ENCODE measurements at places on chromosomes 11 and 22.
A peak's percentile ranks its signal among the peaks of the same experiment; 100 is the strongest.

DNA sequence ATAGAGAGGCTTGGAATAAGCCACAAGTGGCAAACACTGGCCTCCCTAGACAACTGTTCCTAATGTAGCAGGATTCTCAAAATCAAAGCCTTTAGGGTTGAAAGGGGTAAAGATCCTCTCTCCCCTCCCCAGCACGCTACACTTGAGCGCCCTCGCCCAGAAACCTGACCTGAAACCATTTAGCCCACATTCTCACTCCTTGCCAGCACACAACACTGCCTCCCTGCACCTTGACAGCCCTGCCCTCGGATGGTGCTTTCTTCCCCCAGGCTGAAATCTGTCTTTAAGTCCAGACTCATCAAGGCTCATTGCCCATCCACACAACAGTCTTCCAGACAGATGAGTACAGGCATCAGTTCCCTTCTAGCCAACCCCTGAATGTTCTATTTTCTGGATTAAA, 26.5 kb downstream of the CWC15 start:
- no peak overlapping the region for H3K27ac ChIP-seq
- no peak overlapping the region for H3K4me3 ChIP-seq
- DNase-seq = no peak
- peaks cover 27% of the 10 kb centered on the region for H3K27me3 ChIP-seq

DNA sequence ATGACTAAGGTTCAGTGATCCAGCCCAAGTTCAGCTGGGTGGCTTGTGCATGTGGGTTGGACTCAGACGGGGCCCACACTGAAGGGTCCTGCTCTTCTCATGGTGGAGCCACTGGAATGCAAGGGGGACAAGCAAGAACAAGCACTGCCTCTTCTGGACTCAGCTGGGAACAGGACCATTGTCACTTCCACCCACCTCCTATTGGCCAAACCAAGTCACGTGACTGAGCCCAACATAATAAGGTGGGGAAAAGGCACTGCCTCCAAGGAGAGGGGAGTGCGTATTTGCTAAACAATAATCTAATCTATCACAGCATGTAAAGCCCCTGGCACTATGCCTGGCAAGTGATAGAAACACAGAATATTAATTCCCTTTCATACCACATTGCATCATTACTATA, 87.1 kb downstream of the CHST1 start:
- H3K27ac ChIP-seq = no peak overlapping the region
- H3K27me3 ChIP-seq = peaks cover 62% of the 10 kb centered on the region
- H3K4me1 ChIP-seq = no peaks in the 10 kb centered on the region
- no peak for DNase-seq

DNA sequence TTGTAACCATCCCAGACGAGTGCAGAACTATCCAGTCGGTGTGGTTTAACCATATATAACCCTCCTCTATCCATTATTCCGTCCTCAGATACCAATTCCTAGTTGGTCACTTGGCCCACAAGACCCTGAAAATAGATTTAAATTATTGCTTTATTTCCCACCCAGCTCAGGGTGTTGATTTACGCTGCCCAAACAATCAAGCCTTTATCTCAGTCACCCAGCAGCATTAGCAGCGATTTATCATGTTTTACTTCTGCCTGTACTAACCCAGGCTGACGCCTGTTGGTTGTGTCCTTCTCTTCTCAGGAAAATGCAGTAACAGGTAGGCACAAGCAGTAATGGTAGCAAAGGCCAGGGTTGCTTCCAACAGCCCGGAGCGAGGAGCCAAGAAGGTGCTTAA, 81.2 kb downstream of the DSCAML1 start:
- peaks cover 64% of the 10 kb centered on the region for H3K27me3 ChIP-seq
- H3K4me1 ChIP-seq = no peaks in the 10 kb centered on the region
- H3K4me3 ChIP-seq = no peak overlapping the region
- H3K27ac ChIP-seq = no peak overlapping the region
- DNase-seq = no peak

- H3K4me3 ChIP-seq = no peak overlapping the region
- peaks cover 2% of the 10 kb centered on the region for H3K36me3 ChIP-seq
- H3K27ac ChIP-seq = no peak overlapping the region
- no peak for DNase-seq
- H3K27me3 ChIP-seq = peaks cover 15% of the 10 kb centered on the region
- H3K4me1 ChIP-seq = peaks cover 25% of the 10 kb centered on the region
Observed at GRCh38 chr22:39254122-39254521, 9.3 kb upstream of the PDGFB start.

DNA sequence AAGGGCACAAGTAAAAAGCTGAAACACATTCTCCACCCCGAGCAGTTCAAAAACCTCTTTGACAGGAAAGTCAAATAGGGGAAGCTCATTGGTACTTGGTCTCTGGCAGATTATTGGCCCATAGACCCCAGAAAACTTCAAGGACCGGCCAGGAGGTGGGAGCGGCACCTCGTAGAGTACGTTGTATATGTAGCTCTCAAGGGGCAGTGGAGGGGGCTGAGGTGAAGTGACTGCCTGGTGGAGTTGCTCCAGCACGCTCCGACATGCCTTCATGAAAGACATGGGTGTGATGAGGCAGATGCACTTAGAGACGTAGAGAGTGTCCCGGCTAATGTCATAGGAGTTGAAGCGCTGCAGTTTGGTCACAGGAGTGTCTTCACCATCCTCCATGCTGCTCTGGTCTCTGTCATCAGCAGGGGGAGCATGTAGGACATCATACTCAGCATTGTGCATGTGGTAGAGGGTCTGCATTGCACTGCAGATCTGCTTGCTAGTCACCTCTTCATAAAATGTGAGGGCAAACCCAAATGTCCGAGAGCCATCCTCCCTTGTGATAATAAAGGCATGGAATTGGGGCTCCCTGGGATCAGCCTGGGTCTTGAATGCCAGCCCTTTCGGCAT, 61.3 kb downstream of the DENND5A start:
- H3K4me3 ChIP-seq = no peak overlapping the region
- H3K27me3 ChIP-seq = no peaks in the 10 kb centered on the region
- H3K27ac ChIP-seq = no peak overlapping the region
- H3K4me1 ChIP-seq = peaks cover 2% of the 10 kb centered on the region
- peaks cover 3% of the 10 kb centered on the region for H3K36me3 ChIP-seq

DNA sequence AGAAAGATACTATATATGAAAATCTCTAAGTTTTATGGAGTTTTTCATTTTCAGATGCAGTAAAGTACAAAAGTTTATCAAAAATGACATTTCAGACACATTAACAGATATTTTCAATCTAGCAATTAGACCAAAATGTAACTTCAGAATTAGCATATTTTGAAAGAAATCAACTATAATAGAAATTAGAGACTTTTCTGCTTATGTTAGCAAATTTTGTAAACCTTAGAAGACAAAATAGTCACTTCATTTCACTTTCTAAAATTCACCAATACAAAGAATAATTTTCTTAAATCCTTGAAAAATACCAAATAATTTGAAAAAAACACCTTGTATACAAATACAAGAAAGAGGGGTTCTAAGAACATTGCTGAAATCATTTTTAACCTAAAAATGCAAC, 135.8 kb upstream of the FIBIN start:
- DNase-seq = no peak
- H3K4me1 ChIP-seq = no peaks in the 10 kb centered on the region
- no peaks in the 10 kb centered on the region for H3K27me3 ChIP-seq
- no peaks in the 10 kb centered on the region for H3K36me3 ChIP-seq

DNA sequence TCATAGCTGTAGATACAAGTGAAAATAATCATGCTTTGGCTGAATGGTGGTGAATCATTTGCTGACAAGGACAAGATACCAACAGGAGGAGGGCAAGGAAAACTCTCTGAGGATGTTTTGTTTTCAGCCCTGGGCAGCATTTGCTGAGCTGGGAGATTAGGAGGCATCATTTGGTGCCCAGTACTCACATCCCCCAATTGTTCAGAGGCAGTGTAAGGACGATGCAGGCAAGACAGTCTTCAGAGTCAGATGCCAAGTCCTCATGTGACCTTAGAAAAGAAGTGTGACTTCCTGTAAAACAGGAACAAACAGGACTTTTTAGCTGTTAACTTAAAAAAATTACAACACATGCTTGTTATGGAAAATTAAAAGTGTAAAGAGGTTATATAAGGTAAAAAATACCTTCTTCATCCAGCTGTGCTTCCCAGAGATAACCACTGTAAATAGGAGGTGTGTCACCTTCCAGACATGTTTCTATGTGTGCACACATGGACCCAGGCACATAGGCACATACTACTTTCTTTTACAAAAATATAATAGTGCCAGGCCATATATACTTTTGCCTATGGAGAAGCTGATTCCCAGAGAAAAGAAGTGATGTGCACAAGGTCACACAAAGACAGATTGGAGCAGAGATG, 18.0 kb downstream of the CNTF start:
- H3K27ac ChIP-seq = peak overlapping the region; percentile 59
- H3K36me3 ChIP-seq = no peaks in the 10 kb centered on the region
- peaks cover 15% of the 10 kb centered on the region for H3K4me1 ChIP-seq
- no peaks in the 10 kb centered on the region for H3K27me3 ChIP-seq

GRCh38 chr11:31397239-31397834, 27.7 kb downstream of the DNAJC24 start:
- no peak overlapping the region for H3K27ac ChIP-seq
- no peaks in the 10 kb centered on the region for H3K4me1 ChIP-seq
- DNase-seq = no peak
- H3K4me3 ChIP-seq = no peak overlapping the region
- H3K27me3 ChIP-seq = no peaks in the 10 kb centered on the region
- no peaks in the 10 kb centered on the region for H3K36me3 ChIP-seq

DNA sequence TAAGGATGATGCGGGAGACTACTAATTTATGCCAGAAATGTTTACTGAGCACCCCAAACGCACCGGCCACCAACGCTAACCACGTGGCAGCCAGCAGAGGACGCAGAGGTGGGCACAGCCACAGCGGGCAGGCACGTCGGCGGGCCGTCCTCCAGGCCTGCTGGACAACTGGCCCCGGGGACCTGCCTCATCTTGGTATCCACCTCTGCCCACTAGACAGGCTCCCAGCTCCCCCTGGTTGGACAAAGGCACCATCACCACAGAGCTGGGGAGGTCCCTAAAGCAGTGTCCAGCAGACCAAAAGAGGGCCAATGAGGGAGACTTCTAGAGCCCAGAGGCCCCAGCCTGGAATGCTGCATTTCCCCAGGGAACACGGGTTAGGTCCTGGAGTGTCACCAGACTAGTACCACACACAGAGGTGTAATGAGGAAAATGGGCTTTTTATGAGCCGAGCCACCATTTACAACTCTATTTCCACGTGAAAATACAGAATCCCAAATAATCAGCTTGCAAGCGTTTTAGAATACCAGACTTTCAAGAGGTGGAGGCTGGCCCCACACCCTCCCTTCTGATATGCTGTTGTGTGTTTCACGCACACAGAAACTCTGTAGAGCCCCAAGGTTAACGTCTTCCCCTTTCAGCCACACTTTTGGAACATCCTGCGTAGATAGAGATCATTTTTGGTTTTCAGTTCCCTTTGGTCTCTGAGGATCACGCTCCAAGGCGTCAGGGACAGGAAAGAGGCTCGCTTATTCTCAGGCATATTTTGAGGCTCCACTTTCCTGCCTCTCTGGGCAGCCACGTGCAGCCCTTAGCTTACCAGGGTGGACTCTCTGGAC, 23.7 kb upstream of the BID start:
- no peaks in the 10 kb centered on the region for H3K4me1 ChIP-seq
- no peaks in the 10 kb centered on the region for H3K27me3 ChIP-seq
- no peak for DNase-seq

DNA sequence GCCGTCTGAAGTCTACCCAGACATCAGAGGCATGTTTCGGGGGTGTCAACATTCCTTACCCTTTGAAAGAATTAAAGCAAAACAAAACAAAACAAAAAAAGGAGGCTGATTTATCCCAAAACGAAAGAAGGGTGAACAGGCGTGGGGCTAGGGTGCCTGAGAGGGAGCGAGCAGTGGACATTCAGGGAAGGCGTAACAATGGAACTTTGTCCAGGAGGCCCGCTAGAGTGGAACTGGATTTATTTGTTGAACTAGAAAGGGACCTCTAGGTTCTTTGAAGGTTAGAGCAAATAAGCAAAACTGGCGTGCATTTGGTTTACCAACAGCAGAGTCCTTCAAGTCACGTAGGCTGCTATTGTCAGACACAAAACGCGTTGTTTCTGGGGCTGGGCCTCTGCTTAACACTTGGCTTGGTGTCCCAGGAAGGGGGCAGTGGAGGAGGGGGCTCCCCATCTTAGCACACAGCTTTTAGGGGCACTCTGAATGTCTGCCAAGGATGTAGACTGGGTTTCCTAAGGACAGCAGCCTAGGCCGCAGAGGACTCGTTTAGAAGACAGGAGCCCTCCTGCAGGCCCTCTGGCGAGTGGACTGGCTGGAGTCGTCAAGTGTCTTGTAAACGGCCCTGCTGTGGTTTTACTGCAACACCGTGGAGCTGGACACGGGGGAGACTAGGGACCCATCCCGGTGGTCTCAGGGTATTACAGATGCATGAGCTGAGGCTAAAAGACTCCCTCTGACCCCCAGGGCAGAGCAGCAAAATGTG, 203.7 kb upstream of the SORL1-AS1 start:
- H3K27me3 ChIP-seq = no peaks in the 10 kb centered on the region
- DNase-seq = no peak
- no peak overlapping the region for H3K27ac ChIP-seq
- peak overlapping the region; percentile 79 for H3K4me3 ChIP-seq
- H3K36me3 ChIP-seq = peaks cover 9% of the 10 kb centered on the region
- peaks cover 21% of the 10 kb centered on the region for H3K4me1 ChIP-seq

DNA sequence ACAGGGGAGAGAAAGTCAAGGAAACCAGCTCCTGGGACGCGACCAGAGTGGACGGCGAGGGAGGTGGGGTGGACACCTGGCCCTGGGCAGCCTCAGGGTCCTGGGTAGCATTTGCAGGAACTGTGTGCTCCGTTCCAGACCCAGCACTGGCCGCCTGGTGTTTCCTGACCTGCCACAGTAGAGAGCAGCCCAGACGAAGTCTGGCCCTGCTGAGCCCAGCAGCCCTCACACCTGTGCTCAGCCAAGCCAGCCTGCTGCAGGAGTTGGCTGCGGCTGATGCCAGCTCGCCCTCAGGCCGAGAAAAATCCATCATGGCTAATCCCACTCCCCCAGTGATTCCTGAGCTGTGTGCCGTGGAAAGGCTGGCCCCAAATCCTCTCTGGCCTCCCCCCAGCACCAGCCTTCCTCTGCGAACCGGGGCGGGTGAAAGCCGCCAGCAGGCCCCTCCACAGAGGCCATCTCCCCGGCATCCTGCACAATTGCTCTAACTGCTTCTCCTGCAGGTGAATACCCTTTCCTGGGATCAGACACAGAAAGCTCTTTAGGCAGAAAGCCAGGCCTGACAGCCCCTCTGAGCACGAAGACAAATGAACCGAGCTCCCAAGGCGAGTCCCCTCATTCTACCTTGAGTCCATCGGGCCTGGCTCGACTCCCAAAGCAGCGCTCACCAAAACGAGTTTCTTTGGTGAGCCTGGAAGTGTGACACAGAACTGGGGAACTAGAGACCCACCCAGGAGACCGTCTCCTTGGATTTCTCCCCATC, 88.6 kb downstream of the RTL6 start:
- no peaks in the 10 kb centered on the region for H3K4me1 ChIP-seq
- H3K27me3 ChIP-seq = peaks cover 12% of the 10 kb centered on the region
- DNase-seq = no peak

- peaks cover 54% of the 10 kb centered on the region for H3K27me3 ChIP-seq
- H3K4me1 ChIP-seq = no peaks in the 10 kb centered on the region
- H3K27ac ChIP-seq = no peak overlapping the region
- no peak overlapping the region for H3K4me3 ChIP-seq
- DNase-seq = no peak
Observed at GRCh38 chr11:94751218-94751609, 16.9 kb upstream of the AMOTL1 start.

All from effector memory CD8-positive, alpha-beta T cell (primary cell).